ENCODE measurements at places on chromosomes 11 and 22.

DNA sequence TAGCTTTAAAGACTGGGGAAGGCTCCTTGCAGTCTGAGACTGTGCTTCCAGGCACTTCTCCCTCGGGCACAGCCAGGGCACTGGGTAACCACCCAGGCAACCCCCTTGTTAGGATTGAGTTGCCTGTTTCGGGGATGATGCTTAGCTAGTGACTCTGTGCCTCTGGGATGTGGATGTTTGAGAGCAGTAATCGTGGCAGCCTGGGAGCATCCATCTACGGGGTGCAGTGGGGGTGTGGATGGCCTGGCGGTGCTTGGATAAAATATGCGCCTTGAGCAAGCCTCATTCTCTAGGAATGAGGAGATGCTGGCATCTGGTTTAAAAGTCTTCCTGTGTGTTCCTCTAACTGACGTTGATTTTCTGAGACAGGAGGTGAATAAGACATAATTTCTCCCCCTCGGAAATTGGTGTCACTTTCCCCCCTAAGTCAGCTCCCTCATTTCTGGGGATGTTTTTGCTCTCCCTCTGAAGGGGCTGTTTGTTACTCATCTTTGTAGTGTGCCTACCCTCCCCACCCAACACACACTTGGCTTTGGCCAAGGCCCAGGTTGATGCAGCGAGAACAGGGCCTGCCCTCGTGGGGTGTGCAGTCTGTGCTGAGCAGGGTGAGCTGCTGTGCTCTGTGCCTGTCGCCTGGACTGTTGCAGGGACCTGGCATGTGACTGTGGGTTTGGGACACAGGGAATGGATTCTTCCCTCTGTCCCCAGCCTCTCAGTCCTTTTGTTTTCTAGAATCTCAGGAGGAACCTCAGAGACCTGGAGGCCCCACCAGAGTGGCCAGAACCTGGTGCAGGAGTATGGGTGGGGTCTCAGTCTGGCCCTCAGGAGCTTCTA is 2.0 kb downstream of the GNAZ start:
- DNase-seq: no peak

DNA sequence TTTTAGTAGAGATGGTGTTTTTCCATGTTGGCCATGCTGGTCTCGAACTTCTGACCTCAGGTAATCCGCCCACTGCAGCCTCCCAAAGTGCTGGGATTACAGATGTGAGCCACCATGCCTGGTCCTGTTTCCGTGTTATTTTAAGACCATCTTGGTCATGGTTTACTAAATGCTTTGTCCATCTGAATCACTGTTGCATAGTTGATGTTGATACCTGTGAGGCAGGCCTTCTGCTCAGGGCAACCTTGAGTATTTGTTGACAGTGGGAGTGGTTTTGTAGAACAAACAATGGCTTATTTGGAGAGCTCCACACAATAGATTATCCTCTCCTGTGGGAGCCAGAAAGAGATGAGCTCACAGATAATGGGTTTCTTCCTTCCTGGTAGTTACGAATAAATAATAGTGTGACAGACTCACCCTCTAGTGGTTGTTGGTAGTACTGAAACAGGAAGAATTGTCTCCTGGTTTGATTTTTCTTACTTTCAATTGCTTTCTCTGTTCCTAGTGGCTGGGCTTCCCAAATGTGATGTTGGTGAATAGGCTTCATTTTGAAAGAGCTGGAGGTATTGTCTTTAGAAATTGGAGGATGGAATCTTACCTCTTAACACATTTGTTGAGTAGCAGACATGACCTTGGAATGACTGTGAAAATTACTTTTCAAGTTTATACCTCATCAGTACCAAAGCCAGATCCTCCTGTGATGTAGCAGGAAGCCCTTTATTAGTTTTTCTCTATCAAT is 39.0 kb downstream of the CTNND1 start:
- DNase-seq: no peak

- no peak for DNase-seq
Measured at GRCh38 chr11:12773591-12773990, 99.4 kb downstream of the TEAD1 start.

GRCh38 chr22:17882162-17882561 is 107.9 kb upstream of the BID start:
- no peak for DNase-seq

DNA sequence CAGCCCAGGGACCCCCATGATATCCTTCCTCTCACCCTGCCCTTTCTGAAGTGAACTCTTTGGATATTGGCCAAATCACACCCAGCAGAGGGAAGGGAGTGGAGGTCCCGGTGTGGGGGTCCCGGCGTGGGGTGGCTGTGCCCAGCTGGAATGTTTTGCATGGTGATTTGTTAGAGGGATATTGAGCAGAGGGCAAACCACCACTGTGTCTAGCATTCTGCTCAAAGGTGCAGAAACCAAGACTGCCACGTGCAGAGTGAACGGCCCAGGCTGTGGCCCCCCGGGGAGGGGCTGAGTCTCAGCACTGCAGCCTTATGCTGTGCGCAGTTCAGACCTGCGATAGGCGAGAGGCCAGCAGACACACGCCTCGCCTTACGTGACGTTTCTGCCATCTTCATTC is 7.9 kb upstream of the BID start:
- DNase-seq: no peak

DNA sequence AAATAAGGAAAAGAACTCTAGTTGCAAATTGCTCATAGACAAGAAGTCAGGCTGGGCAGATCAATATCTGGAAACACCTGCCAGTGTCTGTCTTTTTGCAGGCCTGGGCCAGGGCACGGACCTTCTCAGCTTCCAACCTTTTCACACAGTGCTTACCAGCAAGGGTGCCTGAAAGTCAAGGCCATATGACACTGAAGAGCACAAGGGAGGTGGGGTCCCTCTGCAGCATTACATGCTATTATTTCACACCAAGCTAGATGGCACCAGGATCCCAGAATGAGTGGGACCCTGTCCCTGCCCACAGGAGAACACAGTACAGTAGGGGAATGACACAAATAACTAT is 5.9 kb upstream of the PEX26 start:
- no peak for DNase-seq

GRCh38 chr11:78253797-78254196 is 65.1 kb downstream of the USP35 start:
- peak; percentile 26 for DNase-seq
